ENCODE measurements at places on chromosomes 7 and 10.

DNA sequence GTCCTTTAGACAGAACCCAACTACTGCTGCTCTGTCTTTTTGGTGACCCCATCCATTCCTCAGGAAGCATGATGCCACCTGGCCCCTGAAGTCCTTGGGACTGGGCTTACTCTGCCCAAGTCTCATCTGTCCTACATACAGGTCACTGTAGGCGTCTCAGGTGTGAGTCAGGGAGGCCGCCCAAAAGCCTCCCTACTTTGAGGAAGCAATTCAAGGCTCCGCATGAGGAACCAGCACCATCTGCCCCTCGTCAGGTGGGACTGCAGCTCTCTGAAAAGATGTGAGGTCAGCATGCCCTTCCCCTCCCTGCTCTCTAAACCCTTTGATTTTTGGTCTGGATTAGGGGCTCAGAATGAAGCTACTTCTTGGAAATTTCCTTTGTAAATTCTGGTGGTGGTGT lies 354.8 kb downstream of the CXCL12 start:
- peak; percentile 36 for DNase-seq

DNA sequence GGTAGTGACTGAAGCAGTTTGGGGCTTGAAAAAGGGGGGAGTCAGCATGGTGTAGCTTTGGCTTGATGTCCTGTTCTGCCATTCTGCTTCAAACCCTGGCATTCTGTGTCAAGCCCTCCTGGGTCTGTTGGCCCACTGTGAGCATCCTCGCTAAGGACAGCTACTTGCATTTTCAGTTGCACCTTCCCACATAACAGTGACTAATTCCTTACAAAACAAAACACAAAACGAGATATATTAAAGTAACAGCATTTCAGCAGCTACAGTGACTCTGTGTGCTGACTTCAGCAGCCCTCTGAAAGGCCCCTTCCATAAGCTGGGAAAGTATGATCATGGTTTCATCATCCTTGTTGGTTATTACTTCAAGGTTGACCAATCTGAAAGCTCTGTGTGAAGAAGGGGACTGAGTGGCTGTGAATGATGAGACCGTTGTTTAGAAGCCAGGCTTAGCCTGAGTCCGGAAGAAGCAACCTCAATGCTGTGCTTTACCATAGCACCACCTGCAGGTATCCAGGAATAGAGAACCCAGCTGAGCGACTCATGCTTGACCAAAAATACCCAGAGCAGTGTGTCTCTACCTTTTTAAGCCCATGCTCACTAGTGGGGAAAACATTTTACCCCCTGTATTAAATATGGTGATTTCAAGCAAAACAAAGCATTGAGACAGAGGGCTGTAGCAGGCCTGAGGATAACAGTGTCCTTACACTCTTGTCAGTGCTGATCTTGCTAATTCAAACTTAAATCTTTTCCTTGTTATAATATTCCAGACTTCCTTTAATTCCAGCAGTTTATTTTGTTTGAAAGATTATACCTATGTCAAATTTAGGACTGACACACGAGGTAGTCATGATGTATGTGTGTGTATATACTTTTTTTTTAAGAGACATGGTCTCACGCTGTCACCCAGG lies 42.6 kb upstream of the CC2D2B start:
- DNase-seq, result no peak

DNA sequence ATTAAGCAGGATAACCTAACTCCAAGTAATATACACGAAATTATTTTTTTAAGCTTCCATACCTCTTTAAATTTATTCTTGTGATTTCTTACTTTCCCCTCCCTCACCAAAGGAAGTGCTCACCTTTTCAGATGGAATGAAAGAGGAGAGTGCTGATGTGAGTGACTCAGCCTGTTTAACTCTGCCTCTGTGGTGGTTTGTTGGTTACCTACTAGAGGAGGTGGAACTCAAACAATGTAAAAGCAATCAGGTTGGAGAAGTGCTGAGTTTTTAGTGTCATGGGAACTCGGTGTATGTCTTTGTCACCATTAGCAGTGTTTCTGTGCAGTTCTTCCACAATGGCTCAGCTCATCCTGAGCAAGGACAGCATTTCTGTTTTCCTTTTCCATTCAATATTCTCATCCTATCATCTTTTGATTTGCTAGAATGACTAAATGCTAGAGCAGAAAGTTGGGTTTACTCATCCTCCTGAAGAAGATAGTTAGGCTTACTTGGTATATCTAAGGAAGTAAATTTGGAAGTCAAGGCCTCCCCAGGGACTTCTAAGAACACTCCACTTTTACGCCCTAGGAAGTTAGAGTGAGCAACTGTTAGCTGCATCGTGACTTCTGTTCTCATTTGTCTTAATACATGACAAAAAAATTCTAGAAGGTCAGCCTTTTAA lies 6.0 kb downstream of the ADD3 start:
- no peak for DNase-seq

DNA sequence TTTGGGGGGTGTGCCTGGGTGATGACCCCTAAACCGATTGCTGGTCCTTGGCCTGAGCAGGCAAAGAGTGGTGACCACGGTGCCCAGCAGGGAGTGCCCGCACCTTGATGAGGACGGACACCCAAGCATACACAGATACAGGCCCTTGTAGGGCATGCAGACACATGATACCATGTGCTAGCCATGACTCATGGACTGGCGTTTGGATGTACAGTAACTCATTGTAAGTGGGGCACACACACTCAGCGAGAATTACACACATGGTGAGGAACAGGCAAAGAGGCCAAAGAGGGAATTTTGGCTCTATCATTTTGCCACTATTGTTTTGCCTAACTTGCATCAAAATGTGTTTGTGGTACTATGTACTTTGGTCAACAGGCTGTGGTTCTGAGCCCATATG lies 24.1 kb downstream of the KAZALD1 start:
- no peak for DNase-seq

DNA sequence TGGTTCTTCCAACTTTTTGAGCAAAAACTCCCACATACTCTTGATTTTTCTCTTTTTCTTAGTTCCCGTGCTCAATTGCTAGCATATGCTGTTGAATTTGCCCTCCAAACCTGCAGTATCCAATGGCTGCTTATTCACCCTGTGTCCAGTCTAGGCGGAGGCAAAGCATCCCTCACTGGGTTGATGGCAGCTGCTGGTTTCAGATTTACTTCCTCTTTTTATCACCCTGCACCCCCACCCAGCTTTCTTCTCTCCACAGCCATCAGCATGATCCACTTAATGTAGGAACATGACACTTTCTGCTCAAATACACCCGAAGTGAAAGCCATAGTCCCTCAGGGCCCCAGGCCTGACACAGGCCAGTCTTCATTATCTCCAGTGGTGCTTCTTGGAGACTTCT lies 87.6 kb upstream of the ADARB2 start:
- DNase-seq, result no peak

DNA sequence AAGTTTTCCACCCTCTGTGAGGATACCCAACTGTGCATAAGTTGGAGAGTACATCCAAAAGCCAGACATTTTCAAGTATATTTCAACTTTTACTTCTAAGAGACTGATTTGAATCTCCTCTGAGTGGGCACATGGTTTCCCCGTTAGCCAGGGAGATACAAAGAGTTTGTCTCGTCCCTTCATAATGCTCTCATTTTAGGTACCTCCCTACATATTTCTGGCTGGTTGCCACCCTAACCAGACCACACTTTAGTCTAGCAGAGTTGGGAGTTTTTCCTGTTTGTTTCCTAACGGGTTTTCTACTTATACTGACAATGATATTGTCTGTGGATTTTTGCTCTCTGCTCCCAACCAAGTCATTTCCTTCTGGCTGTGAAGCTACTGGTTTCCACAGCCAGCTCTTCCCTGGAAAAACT lies 180.3 kb downstream of the CCDC71L start:
- no peak for DNase-seq

- DNase-seq, result no peak
Measured at GRCh38 chr7:132965951-132966350, 115.9 kb downstream of the CHCHD3 start.

GRCh38 chr7:37287131-37287855 lies 161.4 kb downstream of the ELMO1 start:
- no peak for DNase-seq

DNA sequence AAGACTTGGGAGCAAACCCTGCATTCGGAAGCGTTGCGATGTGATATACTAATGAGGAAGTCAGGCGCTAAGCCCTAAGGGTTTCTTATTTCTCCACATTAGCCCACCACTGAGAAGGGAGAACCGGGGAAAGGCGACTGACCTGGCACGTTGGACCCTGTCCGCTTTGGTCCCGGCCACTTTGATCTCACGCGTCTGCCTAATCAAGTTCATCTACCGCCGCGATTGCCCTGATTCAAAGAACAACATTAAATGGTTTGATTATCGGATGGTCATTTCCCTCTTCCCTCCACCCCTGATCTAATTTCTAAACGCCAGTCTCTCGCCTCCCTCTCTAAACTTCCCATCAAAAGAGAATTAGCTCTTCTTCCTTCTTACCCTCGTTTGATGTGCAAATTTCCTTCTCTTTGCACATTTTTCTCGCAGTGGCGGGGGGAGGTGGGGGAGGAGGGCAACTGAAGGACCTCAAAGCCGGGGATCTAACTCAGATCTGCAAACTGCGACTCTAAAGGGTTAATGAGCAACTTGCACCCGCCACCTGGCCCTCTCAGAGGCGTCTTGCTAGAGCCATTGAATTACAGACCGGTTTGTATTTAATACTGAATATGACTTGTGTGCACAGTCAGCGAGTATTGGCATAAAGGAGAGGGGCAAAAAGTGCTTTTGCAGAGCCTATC lies 687 bp upstream of the DKK1 start:
- no peak for DNase-seq

GRCh38 chr10:116169782-116170445 lies 103.1 kb downstream of the GFRA1 start:
- no peak for DNase-seq

GRCh38 chr10:99057936-99058690 lies 177.5 kb downstream of the HPSE2 start:
- no peak for DNase-seq

GRCh38 chr10:74991435-74991834 lies 120.0 kb upstream of the SAMD8 start:
- DNase-seq, result no peak

DNA sequence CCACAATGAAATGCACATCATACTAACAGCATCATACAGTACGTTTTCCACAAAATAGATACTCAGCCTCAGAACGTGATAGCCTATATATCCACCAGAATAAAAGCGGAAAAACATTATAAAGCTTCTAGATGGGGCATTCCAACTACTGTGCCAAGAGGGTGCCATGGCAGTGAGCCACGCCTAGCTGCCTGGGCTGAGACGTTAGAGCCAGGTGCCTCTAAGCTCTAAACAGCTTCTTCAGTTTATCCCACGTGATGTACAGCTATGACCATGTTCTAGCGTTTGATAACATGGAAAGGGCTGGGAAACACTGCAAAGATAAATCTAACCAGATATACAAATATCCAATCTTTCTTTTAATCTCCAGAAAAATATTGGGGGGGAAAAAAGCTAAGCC lies 17.8 kb downstream of the USP6NL start:
- DNase-seq, result no peak

DNA sequence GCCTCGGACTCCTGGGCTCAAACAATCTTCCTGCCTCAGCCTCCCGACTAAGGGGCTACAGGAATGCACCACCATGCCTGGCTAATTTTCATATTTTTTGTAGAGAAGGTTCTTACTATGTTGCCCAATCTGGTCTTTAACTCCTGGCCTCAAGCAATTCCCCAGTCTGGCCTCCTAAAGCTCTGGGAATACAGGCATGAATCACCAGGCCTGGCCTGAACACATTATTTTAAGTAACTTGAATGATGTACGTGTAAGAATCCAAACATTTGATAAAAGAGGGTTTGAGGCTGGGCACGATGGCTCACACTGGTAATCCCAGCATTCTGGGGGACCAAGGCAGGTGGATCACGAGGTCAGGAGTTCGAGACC lies 13.0 kb upstream of the BAMBI start:
- no peak for DNase-seq

- DNase-seq, result no peak
Measured at GRCh38 chr10:5806745-5807144, 6.5 kb downstream of the GDI2 start.

DNA sequence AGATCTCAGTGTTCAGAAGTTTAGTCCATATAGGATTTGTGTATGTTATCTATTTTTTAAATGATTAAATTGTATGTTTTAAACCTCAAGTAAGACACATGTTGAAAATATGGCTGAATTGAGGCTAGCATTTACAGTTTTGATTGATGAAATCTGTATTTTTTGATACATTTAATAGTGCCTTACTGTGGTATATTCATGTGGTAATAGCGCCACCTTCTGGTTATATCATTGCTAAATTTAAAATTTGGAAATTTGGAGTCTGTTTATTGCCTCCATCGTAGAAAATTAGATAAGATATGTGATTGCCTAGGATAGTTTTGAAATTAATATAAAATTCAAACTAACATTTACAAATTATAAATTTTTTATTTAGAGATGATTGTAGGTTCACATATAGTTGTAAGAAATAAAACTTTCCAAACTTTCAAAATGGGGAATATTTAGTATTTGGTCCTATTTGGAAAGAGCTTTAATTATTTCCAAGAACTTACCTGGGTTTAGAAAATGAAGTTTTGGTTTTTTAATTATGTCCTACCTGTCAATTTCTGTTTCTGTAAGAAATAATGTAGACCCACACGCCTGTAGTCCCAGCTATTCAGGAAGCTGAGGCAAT lies 19.1 kb upstream of the ARMS2 start:
- no peak for DNase-seq

DNA sequence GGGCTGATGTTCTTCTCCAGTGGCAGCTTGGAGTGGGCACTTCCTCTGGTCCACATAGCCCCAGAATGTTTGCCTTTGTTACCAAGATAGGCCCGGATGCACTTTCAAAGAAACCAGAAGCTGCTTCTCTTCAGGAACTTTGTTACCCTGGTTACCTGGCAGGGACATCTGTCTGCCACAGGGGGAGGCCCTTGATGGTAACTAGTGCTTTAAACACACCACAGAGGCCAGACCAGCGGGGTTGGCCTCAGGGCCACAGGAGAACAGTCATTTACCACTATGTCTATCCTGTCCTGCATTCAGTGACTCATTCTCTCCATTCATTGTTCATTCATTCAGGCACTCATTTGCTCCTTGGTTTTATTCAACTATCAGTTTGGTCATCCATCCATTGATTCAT lies 11.9 kb upstream of the PLEKHA1 start:
- DNase-seq, result no peak

GRCh38 chr7:117776224-117776623 lies 97.0 kb downstream of the CTTNBP2 start:
- DNase-seq, result no peak

GRCh38 chr7:1769286-1770200 lies 99.5 kb downstream of the ELFN1 start:
- no peak for DNase-seq
